Gastroesophageal sphincter (tissue), 4 donors: ENCODE measurements at places on chromosomes 6 and 20. TPM values are rescaled to one million over a fixed set of nuclear protein-coding genes. Genes with fewer than 3 reads are reported as not detected.

DNA sequence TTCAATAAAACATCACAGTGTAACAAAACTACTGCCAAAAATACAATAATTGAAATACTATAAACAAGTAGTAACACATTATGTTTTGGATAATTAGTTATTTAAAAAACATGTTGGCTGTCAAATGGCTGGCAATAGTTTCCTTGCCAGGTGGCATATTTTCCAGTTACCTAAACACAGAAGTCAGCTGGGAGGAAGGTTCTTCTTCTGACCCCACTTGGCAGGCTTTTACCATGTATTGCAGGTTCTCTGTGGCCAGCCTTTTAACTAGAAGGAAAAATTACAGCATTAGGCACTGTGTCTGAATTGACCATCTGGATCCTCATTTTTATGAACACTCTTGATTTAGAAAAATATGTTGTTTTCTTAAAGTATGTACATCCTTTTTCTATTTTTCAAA, 131.4 kb downstream of the MMS22L start:
- no peak for ATAC-seq

- ATAC-seq, result peak; percentile 71
Observed at GRCh38 chr20:49030954-49031619, 15.0 kb upstream of the CSE1L start.

DNA sequence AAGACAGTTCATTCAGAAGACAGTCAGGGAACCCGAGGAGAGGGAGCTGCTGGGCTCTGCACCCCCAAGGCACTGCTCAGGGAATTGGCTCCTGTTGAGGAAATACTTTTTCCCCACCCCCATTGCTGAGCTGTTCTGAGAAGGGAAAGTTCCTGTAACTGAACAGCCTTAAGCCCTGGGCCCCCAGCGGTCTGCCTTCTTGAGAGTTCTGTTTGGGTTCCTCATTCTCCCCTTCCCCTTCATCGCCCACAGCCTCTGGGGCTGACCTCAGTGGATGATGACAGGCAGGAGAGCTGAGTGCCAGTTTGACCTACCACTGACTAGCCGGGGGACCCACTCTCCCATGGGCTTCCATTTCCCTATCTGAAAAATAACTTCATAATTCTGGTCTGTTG, 10.7 kb downstream of the HCK start:
- peak; percentile 55 for ATAC-seq

DNA sequence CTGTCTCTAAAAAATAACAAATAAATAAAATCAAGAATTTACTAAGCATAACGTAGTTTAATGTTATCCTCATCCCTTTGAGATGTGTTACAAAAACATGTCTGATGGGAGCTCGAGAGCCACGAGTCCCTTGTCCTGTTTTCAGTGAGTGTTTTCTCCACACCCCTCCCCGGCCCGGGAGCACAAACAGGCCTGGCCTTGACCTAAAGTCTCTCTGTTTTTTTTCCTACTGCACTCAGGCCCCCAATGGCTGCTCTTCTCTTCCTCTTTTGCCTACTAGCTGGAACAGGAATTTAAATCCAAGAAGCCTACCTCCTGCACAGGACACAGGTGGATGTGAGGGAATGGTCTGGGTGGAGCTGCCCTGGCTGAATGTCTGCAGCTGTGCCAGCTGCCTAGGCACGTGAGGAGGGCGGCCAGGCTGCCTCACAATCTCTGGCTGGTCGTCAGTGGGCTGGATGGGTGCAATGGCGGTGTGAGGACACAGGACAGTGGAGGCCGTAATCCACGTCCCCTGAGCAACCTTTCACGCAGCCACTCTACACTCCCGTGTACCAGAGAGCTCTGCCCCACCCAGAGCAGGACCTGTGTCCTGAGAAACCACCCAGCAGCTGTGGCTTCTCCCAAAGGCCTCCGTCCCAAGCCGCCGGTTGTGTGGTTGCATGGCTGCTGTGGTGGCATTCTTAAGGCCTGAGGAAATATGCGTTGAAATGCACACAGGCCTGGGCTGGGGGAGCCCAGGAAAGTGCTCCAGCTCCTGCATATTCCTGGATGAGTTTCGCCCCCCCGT, 117.5 kb downstream of the FAM120B start:
- ATAC-seq, result no peak

The GTSF1L gene
- total RNA-seq, result not detected

DNA sequence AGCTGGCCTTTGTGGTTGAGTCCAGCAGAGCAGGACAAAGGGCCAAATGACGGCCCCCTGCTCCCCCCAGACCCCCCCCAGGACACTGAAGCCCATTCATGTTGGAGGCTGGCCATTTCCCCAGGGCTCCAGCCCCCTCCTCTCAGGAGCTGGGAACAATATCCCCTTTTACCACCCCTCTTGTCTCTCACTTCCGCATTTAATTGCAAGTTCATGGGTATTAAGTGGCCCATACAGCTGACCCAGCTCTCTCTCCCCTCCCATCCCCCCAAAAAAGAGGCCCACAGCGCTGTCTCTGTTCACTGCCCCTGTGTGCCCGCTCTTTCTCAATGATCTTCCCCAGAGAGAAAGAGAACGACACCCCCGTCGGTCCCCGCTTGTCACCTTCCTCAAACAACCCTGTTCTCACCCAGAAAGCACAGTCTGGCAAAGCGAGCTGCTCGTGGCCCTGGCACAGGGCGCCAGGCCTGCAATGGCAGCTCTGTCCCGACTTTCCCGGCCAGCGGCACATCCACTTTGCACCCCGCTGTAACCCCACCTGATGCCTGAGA, 30.4 kb downstream of the PREX1 start:
- ATAC-seq, result peak; percentile 66

The KIAA1755 gene
- total RNA-seq, result 14.7 TPM

- peak; percentile 77 for ATAC-seq
Observed at GRCh38 chr20:44720997-44721784, 6.0 kb downstream of the CCN5 start.

- ATAC-seq, result no peak
Observed at GRCh38 chr6:89583559-89583958, 55.0 kb downstream of the LYRM2 start.

The SNX9 gene
- 94.0 TPM for total RNA-seq

The KCNK5 gene
- total RNA-seq, result 7.3 TPM

GRCh38 chr20:53524589-53525312, 68.9 kb downstream of the ZNF217 start:
- no peak for ATAC-seq

GRCh38 chr6:131909408-131910218, 41.6 kb downstream of the CCN2 start:
- ATAC-seq, result peak; percentile 53
